Lower lobe of right lung (tissue), 2 donors: ENCODE measurements at places on chromosomes 1 and 21.

DNA sequence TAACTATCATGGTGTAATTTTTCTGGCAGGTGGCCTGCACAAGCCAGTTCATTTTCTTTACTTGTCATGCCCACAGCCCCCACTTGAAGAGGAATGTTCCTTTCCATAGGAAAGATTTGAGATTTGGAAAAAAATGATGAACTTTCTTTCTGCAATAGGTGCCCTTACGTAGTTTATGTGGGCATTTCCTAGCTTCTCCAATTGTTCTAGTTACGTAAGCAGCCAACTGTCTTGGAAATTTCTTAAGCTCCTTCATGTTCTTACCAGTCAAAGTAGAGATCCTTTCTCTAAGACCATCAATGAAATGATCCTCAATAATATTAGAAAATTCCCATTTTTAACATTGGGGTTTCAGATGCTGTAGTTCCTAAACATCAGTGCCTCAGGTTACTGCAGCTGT is 109.5 kb upstream of the F3 start:
- DNase-seq, result no peak

GRCh38 chr1:196209265-196209664 is 399.0 kb downstream of the KCNT2 start:
- no peak for DNase-seq

GRCh38 chr1:67855961-67856360 is 22.7 kb upstream of the GNG12 start:
- no peak for DNase-seq

GRCh38 chr1:227333423-227333822 is 15.1 kb upstream of the CDC42BPA start:
- no peak for DNase-seq

DNA sequence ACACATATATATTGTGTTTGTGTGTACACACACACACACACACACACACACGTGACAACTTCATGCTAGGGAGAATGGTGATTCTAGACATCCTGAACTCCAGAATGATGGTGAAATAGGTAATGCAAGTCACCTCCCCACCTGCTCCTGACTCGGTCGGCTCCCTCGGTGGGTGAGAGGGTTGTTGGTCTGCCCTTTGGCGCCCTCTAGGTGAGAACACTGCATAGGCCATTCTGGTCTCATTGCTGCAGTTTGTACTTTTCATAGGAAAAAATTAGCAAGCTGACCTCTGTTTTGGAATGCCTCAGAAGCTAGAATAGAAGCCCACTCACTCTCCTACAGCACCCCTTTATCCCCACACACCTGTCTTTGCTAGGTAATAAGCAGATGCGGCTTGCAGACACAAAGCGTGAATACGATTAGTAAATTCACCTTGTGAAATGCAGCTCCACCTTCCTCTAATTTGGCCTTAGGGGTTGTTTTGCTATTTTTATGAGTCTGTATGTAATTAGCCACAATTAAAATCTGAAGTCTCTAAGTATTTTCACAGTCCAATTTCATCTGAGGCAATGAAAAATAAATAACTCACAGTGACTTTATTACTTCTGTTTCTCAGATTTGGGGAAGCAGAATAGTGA is 130.0 kb upstream of the KCNJ15 start:
- DNase-seq, result peak; percentile 65

- DNase-seq, result no peak
These were observed 271.8 kb downstream of the MATN1 start for GRCh38 chr1:30451532-30452125.
